ENCODE measurements at places on chromosomes 1 and 21. TPM values are rescaled to one million over a fixed set of nuclear protein-coding genes. Genes with fewer than 3 reads are reported as not detected.

The ANGPTL3 gene
- not detected for total RNA-seq

The S100A5 gene
- 5.4 TPM for total RNA-seq

The AKR7A3 gene
- 1.8 TPM for total RNA-seq

The GTF2B gene
- 39.4 TPM for total RNA-seq

The PGLYRP4 gene
- total RNA-seq, result not detected

The C1orf56 gene
- total RNA-seq, result 1.0 TPM

The OR10J4 gene
- total RNA-seq, result not detected

The SKI gene
- 61.6 TPM for total RNA-seq

The MATN1 gene
- not detected for total RNA-seq

The CFAP74 gene
- not detected for total RNA-seq

The DDR2 gene
- 0.16 TPM for total RNA-seq

The CDK18 gene
- total RNA-seq, result 0.27 TPM

The HTR1D gene
- total RNA-seq, result not detected

The OR2AK2 gene
- total RNA-seq, result not detected

The FAM177B gene
- total RNA-seq, result not detected

The PGLYRP3 gene
- total RNA-seq, result not detected

The RPTN gene
- not detected for total RNA-seq

The S100A2 gene
- 0.73 TPM for total RNA-seq

The ERICH3 gene
- total RNA-seq, result not detected

The SLC45A3 gene
- total RNA-seq, result 0.23 TPM

The IGSF3 gene
- 0.68 TPM for total RNA-seq

The CFHR3 gene
- total RNA-seq, result not detected

The HHIPL2 gene
- total RNA-seq, result 0.11 TPM

The INAVA gene
- total RNA-seq, result not detected

The LRRC39 gene
- 0.64 TPM for total RNA-seq

The CNR2 gene
- total RNA-seq, result 0.16 TPM

The EPHA10 gene
- not detected for total RNA-seq

The MCOLN2 gene
- 42.7 TPM for total RNA-seq

The C1orf226 gene
- not detected for total RNA-seq

The IL12RB2 gene
- total RNA-seq, result 27.8 TPM

The CD101 gene
- 2.0 TPM for total RNA-seq

The ADAMTS5 gene
- not detected for total RNA-seq

The LMX1A gene
- total RNA-seq, result not detected

The KCNH1 gene
- total RNA-seq, result not detected

The DENND2C gene
- total RNA-seq, result 0.11 TPM

The NGF gene
- total RNA-seq, result not detected

The ADGRL4 gene
- not detected for total RNA-seq

The SLC25A34 gene
- total RNA-seq, result 2.1 TPM

The F13B gene
- not detected for total RNA-seq

The FAM110D gene
- total RNA-seq, result not detected

The DNAH14 gene
- 0.52 TPM for total RNA-seq

The PRELP gene
- not detected for total RNA-seq

The TNFRSF4 gene
- total RNA-seq, result 47.8 TPM

The NPPA gene
- total RNA-seq, result not detected

The MRPL55 gene
- total RNA-seq, result 35.9 TPM

The AZIN2 gene
- 7.3 TPM for total RNA-seq

The TFF2 gene
- not detected for total RNA-seq

The RIIAD1 gene
- total RNA-seq, result not detected

The SELENBP1 gene
- total RNA-seq, result not detected

The ACBD3 gene
- total RNA-seq, result 24.5 TPM

The PDE9A gene
- 10.4 TPM for total RNA-seq

The ARHGAP30 gene
- total RNA-seq, result 271 TPM

The WDTC1 gene
- 24.4 TPM for total RNA-seq

The WARS2 gene
- total RNA-seq, result 14.1 TPM

Measured in T-helper 2 cell treated with Interferon-gamma antibody and Interleukin-4, amounts not matched to agents 100 ng/mL and 5 ng/mL, for 36 hours (primary cell).